ENCODE measurements at places on chromosomes 2 and 18.

DNA sequence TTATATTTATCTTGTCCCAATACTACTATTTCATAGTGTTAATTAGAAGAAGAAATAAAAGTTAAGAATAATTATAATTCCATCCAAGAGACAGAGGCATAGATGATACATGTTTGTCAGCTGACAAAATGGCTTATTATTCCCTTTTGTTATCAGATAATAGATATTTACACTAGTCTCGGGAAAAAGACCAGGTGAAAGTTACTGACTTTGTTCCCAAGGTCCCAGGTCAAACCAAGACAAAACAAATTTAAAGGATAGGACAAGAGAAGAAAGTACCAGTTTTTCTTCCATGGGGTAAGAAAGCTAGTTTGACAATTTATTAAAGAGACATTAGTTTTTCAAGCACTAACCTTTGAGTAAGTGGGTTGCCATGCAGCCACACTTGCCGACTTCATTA is 73.2 kb downstream of the TTN start:
- no peak for DNase-seq

DNA sequence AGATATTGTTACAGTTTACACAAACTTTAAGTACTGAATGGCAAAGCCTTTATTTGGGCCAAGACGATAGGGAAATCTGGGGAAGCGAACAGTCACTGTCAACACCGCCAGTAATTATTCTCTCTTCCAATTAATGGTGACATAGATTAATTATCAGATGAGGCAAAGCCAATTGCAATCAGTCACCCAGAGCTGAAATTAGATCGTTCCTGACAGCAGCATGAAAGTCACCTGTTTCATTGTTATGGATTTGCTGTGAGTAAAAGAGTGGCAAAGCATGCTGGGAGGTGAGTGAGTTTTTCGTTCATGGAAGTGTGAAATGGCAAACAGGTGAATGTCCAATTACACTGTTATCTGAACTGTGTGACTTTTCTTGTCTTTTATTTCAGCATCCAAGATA is 164.8 kb upstream of the KLHL14 start:
- no peak for DNase-seq

GRCh38 chr2:76332871-76333270 is 622.2 kb upstream of the GCFC2 start:
- DNase-seq = no peak

GRCh38 chr2:117603567-117603966 is 210.9 kb upstream of the DDX18 start:
- no peak for DNase-seq

- DNase-seq = no peak
Measured at GRCh38 chr2:113795405-113795920, 39.0 kb upstream of the SLC35F5 start.

DNA sequence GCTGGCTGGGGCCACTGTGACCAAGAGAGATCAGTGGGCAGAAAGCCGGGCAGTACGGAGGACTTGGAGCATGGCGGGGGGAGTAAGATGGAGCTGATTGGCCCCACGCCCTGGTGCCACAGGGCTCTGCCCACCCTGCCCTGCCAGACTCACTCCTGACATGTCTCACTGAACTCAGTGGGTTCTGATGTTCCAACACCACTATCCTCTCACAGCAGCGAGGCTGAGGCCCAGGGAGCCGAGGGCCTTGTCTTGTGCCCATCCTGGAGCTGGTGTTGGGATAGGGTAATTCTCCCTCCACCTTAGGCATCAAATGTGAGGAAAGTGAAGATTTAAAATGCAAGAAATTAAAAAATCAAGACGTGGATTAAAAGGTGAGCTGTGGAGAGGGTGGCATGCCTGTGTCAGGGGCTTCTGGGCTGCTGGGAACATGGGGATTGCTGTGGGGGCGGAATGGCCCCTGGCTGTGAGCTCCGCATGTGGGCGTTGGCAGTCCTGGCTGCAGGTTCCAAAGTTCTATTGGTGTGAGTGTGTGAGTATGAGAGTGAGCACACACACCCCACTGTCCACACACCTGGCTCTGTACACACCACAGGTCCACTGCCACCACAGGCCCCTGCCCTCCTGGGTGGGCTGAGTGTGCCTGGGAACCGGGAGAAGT is 283.5 kb upstream of the HS6ST1 start:
- DNase-seq = no peak

GRCh38 chr2:8676921-8677645 is 4.8 kb upstream of the ID2 start:
- DNase-seq = peak; percentile 81

GRCh38 chr2:235669983-235670962 is 176.4 kb downstream of the AGAP1 start:
- DNase-seq = peak; percentile 83

GRCh38 chr18:47050468-47050867 is 15.0 kb upstream of the ELOA2 start:
- DNase-seq = peak; percentile 51

- no peak for DNase-seq
Measured at GRCh38 chr2:196262606-196263005, 91.2 kb upstream of the STK17B start.

- DNase-seq = no peak
Measured at GRCh38 chr2:67408346-67408745, 11.2 kb downstream of the ETAA1 start.

DNA sequence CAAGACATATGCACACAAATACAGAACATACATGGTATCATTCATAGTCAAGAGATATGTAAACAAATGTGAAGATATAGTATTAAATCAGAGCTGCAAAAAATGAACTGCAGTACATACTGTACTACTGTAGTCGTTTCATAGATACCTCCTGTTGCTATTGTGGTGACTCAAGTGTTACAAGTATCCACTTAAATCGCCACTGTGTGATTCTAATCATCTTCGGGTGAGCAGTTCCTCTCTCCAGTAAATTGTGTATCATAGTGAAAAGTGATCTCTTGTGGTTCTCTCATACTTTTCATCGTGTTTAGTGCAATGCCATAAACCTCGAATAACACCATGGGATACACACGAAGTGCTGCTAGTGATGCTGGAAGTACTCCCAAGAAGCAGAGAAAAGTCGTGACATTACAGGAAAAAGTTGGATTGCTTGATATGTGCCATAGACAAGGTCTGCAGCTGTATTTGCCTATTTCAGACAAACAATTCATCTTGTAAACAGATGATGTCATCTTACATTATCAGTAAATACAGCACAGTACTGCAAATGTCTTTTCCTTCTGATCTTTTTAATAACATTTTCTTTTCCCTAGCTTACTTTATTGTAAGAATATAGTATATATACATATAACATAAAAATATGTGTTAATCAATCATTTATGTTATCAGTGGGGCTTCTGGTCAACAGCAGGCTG is 222.2 kb downstream of the BCL11A start:
- DNase-seq = no peak

DNA sequence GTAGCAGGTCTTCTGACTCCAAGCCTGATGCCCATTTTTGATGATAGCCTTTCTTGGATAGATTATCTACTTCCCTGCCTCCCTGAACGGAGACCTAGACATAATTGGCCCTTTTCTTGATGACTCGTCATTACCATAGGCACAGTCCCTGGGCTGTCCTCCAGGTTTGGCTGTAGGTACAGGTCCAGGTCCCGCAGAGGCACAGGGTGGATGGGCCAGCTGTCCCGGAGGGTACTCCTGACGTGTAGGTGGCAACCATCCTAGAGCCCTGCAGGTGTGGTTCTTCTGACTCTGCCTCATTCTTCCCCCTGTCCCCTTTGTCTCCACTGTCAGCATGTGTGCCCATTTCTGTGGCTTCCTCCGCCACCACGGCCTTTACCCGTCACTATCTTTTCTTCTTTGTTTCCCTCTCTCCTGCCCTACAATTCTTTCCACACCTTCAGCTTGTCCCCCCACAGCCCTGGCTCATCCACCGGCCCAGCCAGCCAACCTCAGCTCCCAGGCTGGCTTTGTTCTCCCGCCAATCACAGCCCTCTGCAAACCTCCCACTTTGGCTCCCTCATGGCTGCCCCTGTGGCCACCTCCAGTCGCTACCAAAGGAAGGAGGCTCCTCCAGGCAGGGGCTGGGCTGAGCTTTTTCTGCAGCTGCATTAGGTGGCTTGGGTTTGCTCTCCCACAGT is 102.8 kb downstream of the SMAD7 start:
- DNase-seq = no peak

- no peak for DNase-seq
Measured at GRCh38 chr2:101751875-101752619, 54.5 kb downstream of the MAP4K4 start.

- DNase-seq = no peak
Measured at GRCh38 chr2:241854342-241855244, 4.1 kb downstream of the PDCD1 start.

DNA sequence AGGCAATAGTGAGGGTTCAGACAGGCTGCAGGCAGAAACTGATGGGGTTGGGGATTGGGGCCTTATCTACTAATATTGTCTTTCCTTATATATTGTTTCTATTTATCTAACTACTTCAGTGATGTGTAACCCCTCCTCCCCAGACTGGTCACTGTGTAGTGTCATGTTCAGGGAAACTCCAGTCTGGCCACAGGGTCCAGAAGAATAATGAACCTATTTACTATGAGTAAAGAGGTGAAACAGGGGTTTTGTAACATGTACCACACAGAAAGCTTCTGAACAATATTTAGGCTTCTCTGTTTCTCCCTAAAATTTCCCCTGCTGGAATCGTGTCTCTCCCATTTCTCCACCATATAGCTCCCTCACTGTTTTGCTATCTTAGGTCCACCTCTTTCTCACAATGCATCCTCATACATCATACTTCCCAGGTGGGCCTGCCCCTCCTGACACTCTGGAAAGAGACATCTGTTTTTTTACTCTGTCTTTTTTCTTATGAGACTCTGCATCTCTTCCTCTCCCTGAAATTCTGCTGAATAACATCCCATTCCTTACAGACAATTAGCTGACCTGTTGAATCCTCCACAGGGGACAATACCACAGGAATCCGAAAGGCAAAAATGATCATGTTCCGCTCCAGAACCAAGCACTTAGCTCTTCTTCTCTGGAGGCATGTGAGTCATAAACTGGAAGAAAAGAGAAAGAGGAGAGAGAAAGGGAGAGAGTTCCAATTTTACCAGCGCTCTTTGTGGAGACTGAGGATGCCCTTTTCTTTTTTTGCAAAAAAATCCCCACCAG is 154.8 kb downstream of the ZEB2 start:
- peak; percentile 60 for DNase-seq

- peak; percentile 51 for DNase-seq
Measured at GRCh38 chr2:74037379-74037860, 52.7 kb downstream of the TET3 start.

DNA sequence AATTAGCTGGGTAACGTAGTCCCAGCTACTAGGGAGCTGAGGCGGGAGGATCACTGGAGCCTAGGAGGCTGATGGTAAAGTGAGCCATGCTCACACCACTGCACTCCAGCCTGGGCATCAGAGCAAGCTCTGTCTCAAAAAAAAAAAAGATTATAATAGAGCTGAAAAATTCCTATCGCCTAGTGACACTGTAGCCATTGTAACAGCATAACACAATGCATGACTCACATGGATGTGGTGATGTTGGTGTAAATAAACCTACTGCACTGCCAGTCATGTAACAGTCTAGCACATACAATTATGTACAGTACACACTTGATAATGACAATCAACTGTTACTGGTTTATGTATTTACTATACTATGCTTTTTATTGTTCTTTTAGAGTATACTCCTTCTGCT is 39.6 kb downstream of the MGAT4A start:
- no peak for DNase-seq

- no peak for DNase-seq
Measured at GRCh38 chr18:31776093-31776492, 15.4 kb upstream of the SLC25A52 start.

DNA sequence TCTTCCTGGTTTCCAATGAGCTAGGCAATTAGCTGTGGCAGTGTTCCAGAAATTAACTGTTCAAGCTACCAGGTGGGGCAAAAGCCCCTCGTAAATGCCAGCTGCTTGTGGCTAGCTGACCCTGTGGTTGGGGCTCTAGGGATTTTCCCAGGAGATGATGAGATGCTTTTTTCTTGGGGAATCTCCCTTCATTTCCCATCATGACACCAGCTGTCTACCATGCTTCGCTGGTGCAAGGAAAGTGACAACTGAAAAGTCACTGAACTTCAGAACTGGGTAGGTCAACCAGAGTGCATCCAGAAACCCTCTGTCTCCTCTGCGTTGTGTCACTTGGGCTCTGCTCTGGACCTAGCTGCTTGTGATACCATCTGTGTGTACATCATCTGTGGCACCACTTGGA is 386.5 kb upstream of the DCC start:
- no peak for DNase-seq

- peak; percentile 37 for DNase-seq
Measured at GRCh38 chr2:153047220-153047619, 328.8 kb downstream of the ARL6IP6 start.

GRCh38 chr2:134280231-134280630 is 26.4 kb downstream of the MGAT5 start:
- no peak for DNase-seq

GRCh38 chr2:220434385-220434784 is 807.0 kb downstream of the SLC4A3 start:
- no peak for DNase-seq

DNA sequence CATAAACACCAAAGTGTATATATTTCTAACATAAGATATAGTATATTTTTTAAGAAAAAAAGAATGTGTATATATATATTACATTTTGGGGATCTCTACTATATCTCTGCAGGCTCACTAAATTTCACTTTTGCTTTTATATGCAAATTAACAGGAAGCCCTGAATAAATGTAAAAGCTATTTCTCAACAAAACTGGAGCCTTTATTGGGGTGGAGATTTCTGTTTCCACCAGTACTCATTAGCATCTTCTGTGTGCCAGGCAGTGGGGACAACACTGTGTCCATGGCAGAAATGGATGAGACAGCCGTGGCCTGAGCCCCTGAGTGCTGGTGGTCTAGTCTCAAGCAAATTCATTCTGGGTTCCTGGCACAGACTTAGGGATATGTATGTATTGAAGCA is 41.3 kb downstream of the C18orf63 start:
- no peak for DNase-seq

DNA sequence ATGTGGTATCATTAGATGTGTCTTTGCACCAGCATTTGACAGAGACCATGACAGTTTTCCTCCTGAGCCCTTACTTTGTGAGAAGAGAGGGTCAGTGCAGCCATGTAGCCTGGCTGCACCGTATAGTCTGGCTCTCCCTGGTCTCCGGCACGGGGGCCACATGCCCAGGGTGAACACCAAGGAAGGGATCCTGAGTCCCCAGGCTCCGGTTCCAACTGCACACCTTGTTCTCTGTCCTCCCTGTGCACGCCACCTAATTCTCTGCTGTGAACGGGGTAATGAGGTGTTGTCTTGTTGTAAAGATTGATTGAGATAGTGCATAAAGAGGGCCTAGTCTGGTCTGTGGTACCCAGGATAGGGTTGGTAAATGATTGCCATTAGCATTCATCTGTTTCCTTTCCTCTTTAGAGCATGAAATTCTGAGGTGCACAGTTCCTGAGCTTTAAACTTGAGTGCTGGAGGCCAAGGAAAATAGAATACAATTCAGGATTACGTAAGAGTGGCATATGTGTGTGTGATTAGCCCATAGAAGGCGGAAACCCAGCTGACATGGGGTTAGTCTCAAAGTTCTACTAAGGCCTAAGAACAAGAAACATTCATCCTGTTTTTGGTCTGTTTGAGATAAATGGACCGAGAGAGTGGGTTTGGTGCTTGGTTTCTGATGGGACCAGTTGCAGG is 55.5 kb downstream of the NCK2 start:
- no peak for DNase-seq
